ENCODE measurements at places on chromosomes 1 and 21.

- no peak for DNase-seq
These were observed 45.0 kb upstream of the BCL10 start for GRCh38 chr1:85321237-85321964.

DNA sequence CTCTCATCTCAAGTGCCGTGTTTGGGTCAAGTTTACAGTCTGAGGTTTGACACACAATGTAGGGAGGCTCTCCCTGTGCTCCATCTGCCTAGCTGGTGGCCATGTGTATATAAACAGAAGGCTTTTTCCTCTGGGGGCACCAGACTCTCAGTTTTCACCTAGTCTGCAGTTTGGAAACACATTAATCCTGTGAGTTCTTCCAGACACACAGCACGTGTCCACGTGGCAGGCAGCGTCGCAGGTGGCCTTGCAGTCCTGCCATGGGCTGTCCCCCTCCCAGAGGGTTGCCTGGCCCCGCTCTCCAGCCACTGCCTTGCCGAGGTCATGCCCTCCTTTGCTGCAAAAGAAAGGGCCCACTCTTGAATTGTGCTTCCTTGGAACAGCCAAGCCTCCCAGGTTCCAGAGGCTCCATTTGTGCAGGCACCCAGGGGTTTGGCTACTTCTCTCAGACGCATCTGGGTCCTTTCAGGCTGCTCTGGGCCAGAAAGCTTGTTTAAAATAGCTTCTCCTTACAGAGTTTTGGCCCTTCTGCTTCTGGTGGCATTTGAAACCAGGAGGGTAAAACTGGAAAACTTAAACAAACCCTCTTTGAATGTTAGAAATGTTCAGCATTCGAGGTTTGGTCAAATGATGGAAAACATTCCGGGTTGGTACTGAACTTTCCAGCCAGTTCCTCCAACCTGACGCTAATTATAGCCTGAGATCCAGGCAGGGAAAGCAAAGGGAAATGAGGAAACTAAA lies 4.4 kb upstream of the RUNX1 start:
- DNase-seq: no peak

DNA sequence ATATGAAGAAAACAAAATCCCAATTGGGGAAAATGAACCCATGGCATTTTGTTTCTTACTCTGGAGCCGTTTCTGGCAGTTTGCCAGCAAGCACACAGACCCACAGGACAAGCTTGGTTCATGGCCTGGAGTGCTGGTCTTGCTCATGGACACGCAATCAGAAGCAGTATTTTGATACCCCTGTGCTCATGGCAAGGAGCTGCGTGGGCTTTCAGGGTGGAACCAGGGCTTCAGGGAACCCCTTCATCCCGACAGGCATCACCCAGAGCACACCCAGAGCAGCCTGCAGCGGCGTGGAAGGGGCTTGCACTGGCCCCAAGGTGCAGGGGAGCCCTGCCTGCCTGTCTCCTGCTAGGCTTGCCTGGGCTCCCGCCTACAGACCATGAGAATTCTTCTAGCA lies 45.4 kb upstream of the PCBP3 start:
- DNase-seq: no peak

- DNase-seq: no peak
These were observed 15.9 kb downstream of the DUSP10 start for GRCh38 chr1:221725735-221726672.

DNA sequence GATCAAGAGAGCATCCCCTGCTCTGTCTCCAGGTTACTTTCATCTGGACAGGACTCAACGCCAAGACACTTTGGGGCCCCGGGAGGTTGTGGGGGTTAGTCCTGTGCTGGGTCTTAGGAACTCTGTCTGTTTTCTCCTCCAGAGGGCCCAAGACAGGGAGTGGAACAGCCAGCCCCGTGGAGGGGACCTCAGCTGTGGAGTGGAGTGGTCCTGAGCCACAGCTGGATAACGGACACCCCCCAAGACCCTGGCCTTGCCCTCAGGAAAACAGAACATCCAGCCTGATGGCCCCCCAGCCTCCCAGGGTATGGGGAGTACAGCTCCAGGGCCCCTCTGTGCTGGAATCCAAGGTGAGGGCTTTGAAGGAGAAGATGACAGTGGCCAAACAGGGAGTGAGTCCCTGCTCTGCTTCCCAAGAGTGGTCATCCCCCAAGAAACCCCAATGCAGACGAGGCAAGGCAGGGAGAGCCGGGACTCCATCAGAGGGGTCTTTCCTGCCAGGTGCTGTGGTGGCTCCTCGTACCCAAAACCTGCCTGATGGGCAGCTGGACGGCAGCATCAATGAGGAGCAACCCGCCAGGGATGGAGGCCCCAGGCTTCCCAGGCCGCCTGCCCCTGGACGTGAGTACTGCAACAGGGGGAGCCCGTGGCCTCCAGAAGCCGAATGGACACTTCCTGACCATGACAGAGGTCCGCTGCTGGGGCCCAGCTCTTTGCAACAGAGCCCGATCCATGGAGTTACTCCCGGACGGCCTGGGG lies 3.5 kb downstream of the KIAA1614 start:
- no peak for DNase-seq

- no peak for DNase-seq
These were observed 7.4 kb downstream of the PIGM start for GRCh38 chr1:160024195-160024905.

DNA sequence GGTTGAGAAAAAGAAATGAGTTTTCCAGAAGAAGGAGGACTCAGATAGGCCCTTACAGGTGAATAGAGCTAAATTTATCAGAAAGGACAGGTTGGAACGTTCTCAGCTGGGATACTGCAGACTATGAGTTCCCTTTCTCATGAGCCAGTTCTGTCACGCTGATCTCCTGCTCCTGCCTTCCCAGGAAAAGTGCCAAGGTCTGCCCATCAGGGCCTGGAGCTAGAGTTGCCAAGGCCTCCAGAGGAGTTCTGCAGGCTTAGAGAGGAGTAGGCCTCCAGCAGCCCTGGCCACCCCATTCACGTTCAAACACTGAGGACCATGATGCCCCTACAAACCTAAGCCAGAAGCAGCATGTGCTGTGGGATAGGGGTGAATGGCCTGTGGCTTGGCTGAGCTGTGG lies 126.8 kb upstream of the TNR start:
- peak; percentile 43 for DNase-seq

DNA sequence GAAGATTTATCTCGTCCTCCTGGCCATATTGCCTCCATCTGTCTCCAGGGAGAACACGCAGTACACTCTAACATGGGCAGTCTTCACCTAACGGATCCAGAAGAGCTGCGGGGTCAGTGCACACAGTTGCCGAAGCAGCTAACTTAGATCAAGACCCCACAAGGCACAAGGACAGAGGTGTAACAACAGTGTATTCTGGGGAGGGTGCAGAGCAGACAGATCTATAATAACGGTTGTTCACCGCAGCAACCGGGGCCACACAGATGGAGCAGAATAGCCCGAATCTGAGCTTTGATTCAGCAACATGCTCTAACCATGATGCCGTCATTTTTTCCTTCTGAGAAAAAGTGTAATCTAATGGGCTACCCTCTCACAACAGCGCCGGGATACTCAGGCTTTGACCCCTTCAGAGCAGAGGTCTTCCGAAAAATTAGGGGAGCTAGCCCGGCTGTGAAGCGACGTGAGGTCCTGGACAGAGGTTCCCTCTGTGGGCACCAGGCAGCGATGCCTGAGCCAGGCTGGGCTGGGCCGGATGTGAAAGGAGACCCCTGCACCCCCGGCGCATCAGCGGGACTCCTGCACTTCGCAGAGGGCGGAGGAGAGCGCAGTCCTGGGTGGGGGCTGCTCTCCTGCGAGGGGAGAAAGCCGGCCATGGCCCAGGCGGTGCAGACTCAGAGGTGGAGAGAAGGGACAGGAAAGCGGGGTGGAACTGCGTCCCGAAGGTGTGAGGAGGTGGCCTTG lies 57.5 kb downstream of the BCL9 start:
- DNase-seq: peak; percentile 10

DNA sequence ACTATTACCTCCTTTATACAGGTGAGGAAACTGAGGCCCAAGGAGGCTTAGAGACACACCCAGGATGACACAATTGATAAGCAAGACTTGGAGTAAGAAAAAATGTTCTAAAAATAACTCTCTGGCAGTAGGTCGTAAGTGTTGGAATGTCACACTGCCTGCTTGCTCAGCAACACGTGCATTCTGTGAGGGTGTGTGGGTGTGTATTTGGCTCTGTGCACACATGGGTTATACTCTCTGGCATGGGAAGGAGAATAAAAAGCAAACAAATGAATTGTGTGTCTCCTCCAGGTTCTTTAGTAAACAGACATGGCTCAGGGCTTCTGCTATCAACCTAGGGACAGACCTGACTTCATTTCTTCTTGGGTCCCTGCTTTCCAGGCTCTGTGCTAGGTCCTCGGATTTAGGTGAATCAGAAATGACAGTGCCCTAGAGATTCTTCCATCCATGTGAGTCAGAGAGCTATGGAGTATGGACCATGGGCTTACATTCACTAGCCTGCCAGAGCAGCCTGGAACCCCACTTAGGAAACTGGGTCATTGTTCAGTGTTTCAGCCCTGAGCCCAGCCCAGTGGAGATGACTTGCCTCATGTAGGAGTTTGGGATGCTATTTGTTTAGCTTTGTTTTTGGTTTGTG lies 72.4 kb downstream of the ELAVL4 start:
- no peak for DNase-seq

DNA sequence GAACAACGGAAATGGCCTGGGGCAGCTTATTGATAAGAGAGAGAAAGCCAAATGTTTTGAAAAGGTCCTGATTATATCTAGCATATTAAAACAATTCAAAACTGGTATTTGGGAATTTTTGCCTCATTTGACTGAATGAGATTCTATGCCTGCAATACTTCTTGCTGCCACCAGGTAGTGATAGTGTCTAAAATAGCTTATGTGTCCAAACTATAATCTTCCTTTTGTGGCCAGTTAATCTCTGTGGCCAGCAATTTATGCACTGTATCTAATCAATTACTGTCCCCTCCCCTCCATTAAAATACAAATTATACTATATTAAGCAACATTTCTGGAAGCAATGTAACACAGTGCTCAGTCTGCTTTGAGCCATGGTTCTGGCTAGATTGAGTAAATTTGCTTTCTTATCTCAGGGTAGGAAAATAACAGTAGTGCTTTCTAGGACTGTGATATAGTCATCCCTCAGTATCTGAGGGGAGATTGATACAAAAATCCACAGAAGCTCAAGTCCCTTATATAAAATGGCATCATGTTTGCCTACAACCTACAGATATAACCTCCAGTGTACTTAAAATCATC lies 91.8 kb downstream of the FOXD2 start:
- no peak for DNase-seq

- no peak for DNase-seq
These were observed 21.6 kb upstream of the NID1 start for GRCh38 chr1:236086537-236086936.

DNA sequence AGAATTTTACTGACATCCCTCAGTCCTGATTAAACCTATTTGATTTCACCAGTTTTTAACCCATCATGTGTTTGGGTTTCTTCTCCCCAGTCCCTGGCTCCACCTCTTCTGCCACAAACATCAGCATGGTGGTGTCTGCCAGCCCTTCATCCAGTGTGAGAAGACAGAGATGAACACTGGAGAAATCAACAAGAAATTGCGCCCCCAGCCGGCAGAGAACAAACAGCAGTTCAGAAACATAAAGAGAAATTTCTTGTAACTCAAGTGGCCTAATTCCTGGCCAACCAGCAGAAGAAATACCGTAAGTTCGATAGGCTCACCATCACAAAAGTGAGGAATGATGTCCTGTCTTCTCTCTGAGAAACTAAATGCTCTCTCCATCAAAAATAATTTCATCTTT lies 18.3 kb downstream of the S100A11 start:
- no peak for DNase-seq

DNA sequence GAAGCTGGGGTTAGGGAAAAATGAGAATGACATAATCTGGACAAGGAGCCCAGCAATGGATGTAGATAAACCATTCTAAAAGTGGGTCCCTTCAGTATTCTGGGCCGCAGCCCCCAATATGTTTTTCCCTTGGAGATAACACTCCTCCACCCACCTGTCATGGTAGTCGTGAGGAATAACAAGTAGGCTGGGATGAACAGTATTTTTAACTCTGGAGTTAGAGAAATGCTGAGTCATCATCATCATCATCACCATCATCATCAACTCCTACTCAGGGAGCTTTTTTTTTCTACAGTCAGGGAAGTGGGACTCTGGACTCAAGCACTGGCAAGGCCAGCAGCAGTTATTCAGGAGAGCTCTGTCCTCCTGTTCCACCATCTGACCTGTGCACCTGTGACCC lies 12.8 kb downstream of the CADM3 start:
- no peak for DNase-seq

- no peak for DNase-seq
These were observed 825 bp downstream of the DCAF8 start for GRCh38 chr1:160261556-160261892.

GRCh38 chr1:33719326-33719725 lies 144.6 kb upstream of the HMGB4 start:
- no peak for DNase-seq

- no peak for DNase-seq
These were observed 40.0 kb downstream of the MTARC1 start for GRCh38 chr1:220826729-220827128.

- no peak for DNase-seq
These were observed 2.5 kb downstream of the AGL start for GRCh38 chr1:99852648-99853047.

DNA sequence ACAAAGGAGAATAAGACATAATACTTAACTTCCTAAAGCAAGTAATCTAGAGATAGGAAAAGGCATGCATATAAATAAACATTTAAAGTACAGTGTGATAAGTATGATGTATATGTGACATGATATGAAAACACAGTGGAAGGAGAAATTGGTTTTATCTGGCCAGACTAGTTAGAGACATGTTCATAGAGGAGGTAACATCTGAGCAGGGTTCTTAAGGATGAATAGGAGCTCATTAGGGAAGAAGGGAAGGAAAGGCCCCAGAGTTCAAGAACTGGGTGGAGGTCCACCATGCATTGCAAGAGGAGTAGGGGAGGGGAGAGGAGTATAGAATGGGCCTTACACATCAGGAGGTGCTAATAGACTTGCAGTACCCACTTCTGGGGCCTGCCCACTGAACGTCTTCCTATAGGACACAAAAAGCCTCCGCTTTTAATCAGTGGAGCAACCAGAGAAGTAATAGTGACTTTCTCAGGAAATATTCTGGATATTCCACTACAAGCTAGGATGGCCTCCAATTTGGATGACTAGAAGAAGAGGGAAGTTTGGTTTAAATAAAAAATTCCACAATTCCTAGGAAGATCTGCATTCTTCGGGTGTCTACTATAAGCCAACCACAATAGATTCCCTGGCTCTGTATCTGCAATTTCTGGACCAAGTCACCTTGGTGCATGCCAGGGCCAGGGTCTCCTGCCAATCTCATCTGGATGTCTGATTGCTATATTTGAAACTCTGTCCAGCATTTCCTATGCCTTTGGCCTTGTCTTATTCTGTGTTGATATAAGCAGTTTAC lies 41.9 kb downstream of the NGF start:
- DNase-seq: no peak

- no peak for DNase-seq
These were observed at the start of gene AMIGO1 for GRCh38 chr1:109509176-109510134. Gene AMIGO1 (minus strand): TSS chr1:109509727. CDS start chr1:109508912, 815 bp downstream.

All from cerebellar nuclear complex (tissue), 1 donor.